ENCODE measurements at places on chromosomes 4 and X.

GRCh38 chr4:48270951-48271473, 1.4 kb upstream of the TEC start:
- no peak for DNase-seq

GRCh38 chr4:13541720-13542576, 2.4 kb downstream of the NKX3-2 start:
- peak; percentile 69 for DNase-seq

GRCh38 chrX:107014936-107015335, 14.9 kb upstream of the MORC4 start:
- DNase-seq: no peak

GRCh38 chr4:119098306-119098705, 37.3 kb upstream of the MYOZ2 start:
- no peak for DNase-seq

DNA sequence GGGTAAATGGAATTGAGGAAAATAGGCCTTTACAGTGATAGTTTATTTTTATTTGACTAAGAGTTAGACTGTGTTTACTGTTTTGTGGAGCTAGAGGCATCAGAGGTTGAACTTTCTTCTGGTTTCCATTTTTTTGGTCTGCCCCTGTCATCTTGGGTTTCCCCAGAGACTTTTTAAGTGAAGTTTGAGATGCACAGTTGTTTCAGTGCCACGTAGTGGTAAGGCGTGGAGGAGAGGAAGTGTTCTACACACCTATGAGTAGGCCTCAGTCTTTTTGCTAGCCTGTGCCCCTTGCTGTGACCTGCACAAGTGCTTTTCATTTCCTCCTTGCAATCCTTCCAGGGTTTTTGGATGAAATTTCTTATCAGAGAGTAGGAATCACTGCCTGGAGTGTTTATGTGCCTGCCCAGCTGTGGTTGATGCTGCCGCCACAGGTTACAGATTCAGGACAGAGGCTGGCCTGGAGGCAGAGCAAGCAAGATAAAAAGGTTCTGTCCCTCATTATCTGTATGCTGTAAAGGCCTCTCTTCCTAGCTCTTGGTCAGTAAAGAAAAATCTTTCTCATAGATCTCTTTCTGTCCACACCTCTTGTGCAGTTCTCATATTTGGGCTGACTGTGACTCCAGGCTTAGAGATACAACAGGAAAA, 12.5 kb upstream of the HSFX4 start:
- no peak for DNase-seq

GRCh38 chr4:181613200-181613599, 630.0 kb upstream of the TENM3 start:
- DNase-seq: no peak

- no peak for DNase-seq
These were observed 14.0 kb upstream of the LOC101059915 start for GRCh38 chrX:71653344-71653743.
